Activated T-cell treated with anti-CD3 and anti-CD28 coated beads, Interleukin-2, amount 50 U/mL, for 4 hours (primary cell): ENCODE measurements at places on chromosomes 2 and 18. TPM values are rescaled to one million over a fixed set of nuclear protein-coding genes. Genes with fewer than 3 reads are reported as not detected.

GRCh38 chr18:34543356-34543755 lies 166.7 kb upstream of the DTNA start:
- no peak for DNase-seq

DNA sequence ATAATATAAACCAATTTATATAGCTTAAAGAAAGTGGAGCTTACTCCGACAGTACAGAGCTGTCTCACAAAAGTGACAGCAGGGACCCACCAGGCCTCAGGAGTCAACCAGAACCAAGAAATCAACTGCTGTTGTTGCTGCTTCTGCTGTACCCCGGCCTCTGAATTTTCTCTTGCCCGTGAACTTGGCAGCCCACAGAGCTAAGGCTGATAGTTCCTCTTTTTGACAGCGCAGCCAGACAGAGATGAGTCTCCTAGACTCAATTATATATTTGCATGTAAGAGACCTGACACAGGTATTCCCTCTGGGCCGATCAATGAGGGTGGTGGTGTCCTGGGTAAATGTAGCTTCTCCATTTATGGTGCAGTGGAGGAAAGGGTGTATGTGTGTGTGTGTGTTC lies 109.4 kb downstream of the KCTD1 start:
- no peak for DNase-seq

DNA sequence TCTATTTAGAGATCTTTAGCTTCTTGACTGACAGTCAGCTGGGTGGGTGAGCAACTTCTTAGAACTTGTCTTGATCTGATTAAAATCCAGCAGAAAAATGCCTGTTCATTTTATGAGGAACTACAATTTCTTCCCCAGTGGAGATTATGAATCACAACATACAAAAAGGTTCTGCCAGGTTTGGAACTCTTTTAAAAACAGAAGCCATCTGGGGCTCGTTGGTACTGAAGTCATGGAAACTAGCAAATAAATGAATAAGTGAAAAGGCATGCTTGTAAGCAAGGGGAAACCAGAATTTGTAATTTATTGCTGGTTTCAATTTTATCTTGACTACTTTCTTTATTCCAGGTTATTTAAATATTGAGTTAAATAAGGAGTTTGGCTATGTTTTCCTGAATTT lies 767.4 kb downstream of the MBD2 start:
- DNase-seq: no peak

GRCh38 chr18:60372596-60372995 lies at the start of gene MC4R:
Gene MC4R, minus strand, starts transcription at chr18:60372775. Its CDS starts 426 bp downstream, at chr18:60372349.
- DNase-seq: no peak

The GALNT14 gene
- total RNA-seq: 0.98 TPM
